M059J (cell line): ENCODE measurements at places on chromosomes 7 and 10. TPM values are rescaled to one million over a fixed set of nuclear protein-coding genes. Genes with fewer than 3 reads are reported as not detected.

DNA sequence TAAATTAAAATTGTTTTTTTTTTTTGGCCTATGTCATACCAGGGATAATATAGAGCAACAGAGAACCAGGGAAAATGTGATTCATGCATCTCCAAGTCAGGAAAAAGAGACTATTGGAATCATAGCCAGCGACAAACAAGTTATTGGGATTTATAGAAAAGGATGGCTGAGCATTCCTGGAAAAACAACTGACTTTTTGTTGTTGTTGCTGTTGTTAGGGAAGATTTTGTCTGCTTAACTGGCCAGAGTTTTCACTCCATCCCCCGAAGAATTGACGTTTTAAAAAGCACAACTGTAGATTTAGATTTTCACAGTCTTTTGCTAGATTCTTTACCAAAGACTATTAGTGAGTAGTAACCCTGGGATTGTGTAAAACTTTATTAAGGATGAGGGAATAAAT, 112.4 kb downstream of the TBXAS1 start:
- DNase-seq: no peak

DNA sequence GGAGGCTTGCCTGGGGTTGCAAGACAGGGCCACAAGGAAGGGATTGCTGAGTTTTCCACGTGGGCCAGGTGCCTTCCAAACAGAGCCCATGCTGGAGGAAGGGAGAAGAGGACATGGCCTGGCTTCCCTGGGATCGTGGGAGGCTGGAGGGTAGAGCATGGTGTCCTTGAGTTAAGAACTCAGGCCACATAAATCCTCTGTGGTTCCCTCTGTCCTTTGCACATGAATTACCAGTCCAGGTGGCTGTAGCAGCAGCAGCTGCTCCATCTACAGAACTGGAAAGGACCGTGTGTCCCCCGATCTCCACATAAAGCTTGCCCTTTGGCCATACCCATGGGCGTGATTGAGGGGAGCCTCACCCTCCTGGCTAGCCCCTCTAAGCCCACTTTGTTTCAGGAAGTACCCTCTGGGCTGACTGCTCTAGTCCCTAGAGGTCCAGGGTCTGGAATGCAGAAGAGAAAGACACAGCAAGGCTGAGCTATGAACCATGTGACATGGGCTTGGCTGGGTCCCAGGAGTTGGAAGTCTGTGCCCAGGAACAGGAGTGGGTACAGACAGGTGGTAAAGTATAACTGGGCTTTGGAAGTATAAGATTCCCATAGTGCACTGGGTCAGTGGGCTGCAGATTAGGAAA, 84.9 kb downstream of the C10orf105 start:
- DNase-seq: no peak

- peak; percentile 54 for DNase-seq
Measured at GRCh38 chr7:11625669-11626068, 206.3 kb downstream of the THSD7A start.

The SLC16A9 gene
- 0.07 TPM in 1 of 2 replicates, not detected in the other for total RNA-seq
